ENCODE measurements at places on chromosomes 7 and 10.

- DNase-seq = peak; percentile 43
These were observed 34.1 kb downstream of the NET1 start for GRCh38 chr10:5446390-5446926.

DNA sequence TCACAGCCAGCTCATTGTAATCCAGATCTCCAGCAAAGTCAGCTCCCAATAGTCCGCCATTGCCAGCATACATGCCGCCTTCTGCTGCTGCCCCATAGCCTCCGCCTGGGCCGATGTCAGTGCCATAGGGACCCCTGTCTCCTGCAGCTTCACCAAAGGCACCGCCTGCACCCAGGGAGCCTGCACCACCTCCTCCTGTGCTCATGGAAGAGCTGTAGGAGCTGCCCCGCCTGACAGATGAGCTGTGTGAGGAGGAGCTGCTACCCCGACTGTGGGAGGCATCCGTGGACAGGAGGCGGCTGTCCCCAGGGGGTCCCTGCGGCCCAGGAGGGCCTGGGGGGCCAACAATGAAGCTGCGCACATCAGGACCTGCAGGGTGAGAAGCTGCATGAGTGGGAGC lies 51.7 kb downstream of the COL17A1 start:
- no peak for DNase-seq

DNA sequence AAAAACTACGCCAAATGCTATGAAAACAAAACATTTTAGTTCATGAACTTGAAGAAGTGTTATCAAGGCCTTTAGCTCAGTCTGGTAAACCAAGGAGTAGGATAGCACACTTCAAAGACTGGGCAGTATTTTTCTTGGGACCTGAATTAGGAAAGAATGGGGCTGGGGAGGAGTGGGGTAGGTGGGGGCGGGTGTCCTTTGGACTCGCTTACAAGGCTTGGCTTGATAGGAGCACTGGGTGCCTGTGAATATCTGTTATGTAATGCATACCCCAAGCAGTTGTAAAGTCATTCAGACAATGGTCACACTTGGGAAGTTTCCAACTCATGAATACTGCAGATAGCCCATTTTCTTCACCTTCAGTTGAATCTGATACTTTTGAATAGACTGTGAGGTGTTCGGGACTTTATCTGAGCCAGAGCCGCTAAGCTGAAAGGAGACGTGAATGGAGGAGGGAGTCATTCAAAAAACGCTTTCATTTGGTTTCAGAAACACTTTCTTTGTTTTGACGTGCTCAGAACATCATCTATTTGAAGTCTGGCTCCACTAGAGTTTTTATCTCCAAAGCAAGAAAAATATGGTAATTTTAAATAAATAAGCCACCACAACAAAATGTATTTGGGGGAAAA lies 70.1 kb upstream of the FAM204A start:
- no peak for DNase-seq

- DNase-seq = no peak
These were observed 114.5 kb upstream of the LYZL1 start for GRCh38 chr10:29174389-29174788.

DNA sequence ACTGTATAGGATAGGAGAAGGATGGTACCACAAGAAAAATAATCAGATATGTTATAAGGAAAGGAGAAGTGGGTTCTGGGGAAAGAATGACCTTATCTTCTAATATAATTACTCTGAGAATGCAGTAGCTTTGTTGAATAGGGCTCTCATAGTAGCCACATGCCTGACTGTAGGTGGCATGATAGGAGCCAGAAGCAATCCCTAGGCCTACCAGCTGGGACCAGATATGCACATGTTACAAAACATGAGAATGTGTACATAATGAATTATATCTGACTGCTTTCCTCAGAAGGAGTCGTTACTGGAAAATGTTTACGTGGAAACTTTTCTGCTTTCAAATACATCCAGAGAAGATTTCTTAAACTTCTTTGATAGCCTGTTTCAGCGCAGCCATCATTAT lies 53.2 kb upstream of the FAM3C start:
- DNase-seq = no peak

DNA sequence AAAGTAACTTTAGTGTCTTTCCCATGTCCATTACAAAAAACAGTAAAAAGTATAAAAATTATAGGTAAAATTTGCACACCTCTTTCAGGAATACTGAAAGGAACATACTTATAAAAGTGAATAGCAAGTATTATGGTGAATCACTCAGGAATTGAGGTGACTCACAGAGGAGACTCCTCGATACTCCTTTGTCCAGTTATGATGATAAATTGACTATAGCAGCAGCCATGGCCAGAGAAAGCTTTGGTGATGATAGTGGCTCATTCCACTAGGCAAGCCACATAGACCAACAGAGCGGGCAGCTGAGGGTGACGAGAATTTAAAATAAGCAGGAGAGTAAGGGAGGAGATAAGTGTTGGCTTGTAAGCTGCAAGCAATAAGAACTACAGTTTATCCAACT lies 1231.1 kb upstream of the CELF2 start:
- DNase-seq = no peak

DNA sequence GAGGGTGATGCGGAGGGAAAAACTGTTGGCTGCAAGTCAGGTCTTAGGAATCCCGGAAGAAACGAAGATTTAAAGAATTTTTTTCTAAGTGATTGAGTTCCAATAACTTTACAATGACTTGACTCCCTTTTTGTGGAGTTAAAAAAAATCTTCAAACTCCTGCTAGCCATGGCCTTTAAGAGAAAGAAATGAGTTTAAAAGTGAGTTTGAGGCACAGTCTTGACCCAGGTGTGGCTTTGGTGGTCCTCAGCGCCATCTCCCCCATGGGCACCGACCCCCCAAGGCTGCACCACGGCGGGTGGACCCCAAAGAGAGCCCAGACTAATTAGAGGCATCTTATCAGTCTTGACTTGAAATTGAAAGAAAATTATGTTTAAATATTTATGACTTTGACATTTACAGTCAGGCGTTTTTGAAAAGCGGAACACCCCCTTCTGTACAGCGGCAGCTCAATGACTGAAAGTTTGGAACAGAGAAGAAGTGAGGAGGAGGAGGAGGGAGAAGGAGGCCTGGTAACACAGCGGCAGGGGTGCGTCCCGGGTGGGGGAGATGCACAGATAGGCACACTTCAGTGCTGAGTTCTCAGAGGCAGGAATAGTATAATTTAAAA lies 349.6 kb downstream of the DNAJB6 start:
- DNase-seq = no peak

GRCh38 chr7:123771256-123771655 lies 22.5 kb upstream of the WASL start:
- no peak for DNase-seq
